Hepatocyte (in vitro differentiated cells): ENCODE measurements at places on chromosomes 2 and 18. TPM values are rescaled to one million over a fixed set of nuclear protein-coding genes. Genes with fewer than 3 reads are reported as not detected.

Gene MDH1B
- 0.35 and 0.67 TPM in 2 replicates for polyA plus RNA-seq

- no peak for DNase-seq
These were observed 148.7 kb downstream of the CABLES1 start for GRCh38 chr18:23283916-23284430.

- no peak for DNase-seq
These were observed 39.3 kb downstream of the NGEF start for GRCh38 chr2:232973796-232974195.

DNA sequence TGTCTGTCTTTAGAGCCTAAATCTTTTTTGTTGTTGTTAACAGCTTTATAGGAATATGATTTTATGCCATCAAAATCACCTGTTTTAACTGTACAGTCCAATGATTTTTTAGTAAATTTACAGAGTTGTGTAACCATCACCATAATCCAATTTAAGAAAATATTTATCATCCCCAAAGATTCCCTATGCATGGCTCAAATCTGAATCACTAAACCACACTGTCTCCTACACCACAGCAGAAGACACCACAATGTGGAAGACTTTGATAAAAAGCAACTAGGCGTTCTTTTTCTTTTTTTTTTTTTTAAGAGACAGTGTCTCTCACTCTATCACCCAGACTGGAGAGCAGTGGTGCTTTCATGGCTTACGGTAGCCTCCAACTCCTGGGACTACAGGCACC lies 99.6 kb downstream of the TXNL1 start:
- no peak for DNase-seq

- no peak for DNase-seq
These were observed 38.1 kb downstream of the ME2 start for GRCh38 chr18:50917021-50917420.
